Pons (tissue), 1 donor: ENCODE measurements at places on chromosomes 3 and 15.

- no peak for DNase-seq
Observed at GRCh38 chr15:41794081-41794480, 19.8 kb downstream of the MAPKBP1 start.

DNA sequence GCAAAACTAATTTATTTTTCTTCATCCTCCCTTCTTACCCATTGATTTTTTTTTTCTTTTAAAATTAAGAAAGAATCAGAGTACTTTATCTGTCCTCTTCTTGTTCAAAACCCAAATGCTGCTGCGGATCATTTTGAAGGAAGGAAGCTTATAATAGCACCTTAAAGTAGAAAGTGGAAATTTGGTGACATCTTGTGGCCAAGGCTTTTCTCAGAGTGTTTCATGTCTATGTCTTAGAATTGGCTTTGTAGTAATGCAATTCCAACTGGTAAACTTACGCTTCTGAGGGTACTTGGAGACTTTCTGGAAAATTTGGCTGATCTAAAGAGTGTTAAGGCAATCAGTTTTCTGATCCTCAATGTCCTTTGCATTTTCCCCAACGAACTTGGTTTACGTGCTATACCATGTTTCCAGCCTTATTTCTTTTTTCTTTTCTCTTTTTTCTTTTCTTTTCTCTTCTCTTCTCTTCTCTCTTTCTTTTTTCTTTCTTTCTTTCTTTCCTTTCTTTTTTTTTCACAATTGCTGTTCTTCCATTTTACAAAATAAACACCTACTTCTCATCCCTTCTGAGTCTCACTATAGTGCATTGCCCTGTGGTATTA is 30.7 kb downstream of the C3orf38 start:
- peak; percentile 58 for DNase-seq

GRCh38 chr3:168659015-168659414 is 563.3 kb upstream of the GOLIM4 start:
- DNase-seq: no peak

DNA sequence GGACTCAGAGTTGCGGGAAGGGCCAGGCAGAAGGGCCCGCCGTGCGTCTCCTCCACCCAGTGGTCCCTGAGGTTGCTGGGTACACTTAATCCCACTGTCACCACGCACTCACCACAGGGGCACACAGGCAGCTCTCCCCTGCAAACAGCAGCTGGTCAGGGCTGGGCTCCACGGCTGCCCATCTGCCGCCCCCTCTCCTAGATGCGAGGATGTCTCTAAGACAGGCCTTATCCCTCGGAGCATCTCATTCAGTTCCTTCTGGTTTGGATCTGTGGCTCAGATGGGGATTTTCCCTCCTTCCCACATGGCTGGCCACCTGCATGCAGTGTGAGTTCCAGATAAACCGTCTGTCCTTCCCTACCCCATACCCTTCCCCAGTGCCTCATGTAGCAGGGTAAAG is 26.3 kb downstream of the MRPS11 start:
- no peak for DNase-seq

DNA sequence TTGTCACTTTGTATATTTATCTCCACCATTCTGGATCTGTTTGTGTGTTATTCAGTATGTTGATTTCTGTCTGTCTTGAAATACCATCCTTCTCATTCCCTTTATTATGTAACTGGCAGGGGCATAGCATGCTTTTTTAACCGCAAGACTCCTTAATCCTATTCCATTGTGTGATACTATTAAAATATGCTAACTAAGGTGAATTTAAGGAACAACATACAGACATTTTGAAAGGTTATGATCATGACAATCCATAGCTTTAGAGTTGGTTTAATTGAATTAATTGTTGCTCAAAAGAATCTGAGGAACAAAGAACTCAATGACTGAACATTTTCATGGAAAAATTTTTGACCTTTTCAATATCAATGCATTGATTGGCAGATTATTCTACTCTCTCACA is 677.3 kb upstream of the ROBO1 start:
- DNase-seq: no peak

DNA sequence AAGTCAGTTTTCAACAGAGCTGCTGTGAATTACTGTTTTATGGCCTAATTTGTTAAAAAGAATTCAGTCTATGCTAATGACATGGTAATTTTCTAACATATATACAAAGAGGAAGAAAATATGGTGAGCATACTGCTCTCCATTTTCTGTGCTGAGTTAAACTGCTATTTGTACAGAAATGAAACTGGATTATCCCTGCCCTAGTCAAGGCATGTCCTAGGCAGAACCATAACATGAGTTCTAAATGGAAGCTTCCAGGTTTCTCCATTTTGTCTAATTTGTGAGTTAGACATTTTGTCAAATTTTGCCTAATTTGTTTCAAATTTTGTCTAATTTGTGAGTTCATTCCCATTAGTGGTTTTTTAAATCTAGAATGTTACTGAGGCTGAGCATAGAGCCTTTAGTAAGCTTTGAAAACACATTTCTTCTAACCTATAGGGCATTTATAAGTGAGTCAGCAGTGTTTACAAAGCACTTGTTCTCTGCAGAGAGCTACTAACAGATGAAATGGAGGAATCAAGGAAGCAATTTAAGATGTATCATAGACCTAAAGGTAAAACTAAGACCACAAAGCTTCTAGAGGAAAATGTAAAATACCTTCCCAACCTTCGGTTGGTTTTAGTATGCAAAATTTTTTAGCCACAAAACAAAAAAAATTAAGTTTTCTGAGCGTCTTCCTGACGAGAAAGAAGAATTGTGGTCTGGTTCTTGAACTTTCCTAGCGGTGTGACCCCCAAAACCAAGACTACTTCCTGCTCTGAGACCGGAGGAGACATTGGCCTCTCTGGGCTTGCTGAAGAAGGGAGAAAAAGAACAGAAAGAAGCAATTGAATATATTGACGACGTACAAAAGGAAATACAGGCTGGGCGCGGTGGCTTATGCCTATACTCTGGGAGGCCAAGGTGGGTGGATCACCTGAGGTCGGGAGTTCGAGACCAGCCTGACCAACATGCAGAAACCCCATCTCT is 9.8 kb downstream of the P2RY14 start:
- DNase-seq: no peak

DNA sequence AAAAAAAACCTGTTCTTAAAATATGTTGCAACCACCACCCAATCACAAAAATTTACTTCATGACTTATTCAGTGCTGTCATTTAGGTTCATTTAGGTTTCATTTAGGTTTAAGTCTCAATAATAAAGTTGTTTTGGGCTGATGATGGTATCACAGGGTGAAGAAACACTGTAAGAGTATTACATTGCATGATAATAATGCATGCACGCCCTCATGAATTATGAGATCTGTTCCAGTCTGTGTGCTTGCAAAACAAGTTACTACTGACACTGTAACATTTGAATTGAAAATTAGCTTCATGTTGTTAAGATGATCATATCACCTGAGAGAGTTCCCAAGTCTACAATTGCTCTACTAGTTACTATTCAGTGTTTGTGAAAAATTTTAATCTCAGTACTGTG is at the start of gene AADACL2:
Gene AADACL2 (plus strand): TSS at position 315 of the 400 bp plus-strand sequence. CDS start 109 bp downstream, outside the sequence.
- no peak for DNase-seq

- no peak for DNase-seq
Observed at GRCh38 chr3:63353383-63353782, 75.3 kb downstream of the SYNPR start.

- DNase-seq: no peak
Observed at GRCh38 chr15:28942046-28942445, 56.3 kb downstream of the APBA2 start.

DNA sequence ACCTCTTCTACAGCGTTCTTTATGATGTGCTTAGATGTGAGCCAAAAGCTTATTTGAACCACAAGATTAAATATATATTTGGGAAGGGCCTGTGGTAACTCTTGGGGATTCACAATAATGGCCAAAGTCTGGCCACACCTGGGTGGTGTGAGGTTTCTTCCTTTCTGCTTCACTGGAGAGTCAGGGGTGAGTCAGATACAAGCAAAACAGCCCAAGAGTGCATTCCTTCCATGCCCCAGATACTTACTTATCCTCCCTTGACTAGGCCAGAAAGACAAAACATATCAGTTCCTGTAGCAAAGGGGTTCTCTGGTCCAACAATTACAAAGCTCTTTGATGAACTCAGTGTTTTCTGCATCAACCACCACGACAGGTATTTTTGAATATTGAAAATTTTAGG is 941 bp downstream of the ZBED2 start:
- no peak for DNase-seq

- peak; percentile 14 for DNase-seq
Observed at GRCh38 chr3:87771337-87772192, 287.2 kb downstream of the CGGBP1 start.

GRCh38 chr3:188955919-188956318 is 215.9 kb upstream of the TPRG1 start:
- no peak for DNase-seq

GRCh38 chr3:120428924-120429323 is 21.9 kb downstream of the FSTL1 start:
- no peak for DNase-seq

- DNase-seq: no peak
Observed at GRCh38 chr3:122936986-122937385, 90.6 kb downstream of the SEMA5B start.

- DNase-seq: no peak
Observed at GRCh38 chr3:119716998-119717397, 14.2 kb downstream of the CFAP91 start.

DNA sequence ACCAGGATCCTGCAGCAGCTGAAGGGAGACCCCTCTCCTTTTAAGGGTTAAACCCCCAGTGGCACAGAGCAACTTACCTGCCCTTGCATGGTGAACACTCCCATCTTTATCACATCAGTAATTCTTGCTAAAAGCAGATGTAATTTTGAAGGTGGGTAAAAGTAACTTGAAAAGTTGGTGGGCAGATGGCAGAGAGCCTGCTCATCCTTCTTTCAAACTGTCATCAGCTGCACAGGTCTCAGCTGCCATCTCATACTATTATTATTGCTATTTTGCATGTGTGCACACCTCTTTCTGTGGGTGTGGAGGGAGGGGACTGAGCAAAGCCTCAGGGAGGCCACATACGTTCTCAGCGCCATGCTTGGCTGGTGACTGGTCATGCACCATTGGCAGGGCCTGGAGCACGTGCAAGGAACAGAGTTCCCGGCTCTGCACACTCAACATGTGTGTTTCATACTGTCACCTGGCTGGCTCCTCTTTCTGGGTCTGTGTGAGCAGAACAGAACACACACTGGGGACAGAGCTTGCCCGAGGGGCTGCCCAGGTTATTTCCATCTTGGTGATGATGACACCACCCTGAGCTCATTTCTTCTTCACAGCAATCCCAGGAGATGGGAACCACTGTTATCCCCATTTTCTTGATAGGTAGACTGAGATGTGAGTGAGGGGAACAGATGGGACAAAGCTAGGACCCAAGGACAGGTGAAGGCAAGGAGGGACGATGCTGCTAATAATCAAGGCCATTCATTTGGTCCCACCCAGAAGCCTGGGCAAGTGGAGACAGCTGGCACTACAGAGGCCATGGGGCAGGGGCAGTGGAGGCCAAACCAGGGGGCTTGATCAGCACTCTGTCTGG is 95.8 kb upstream of the KLF13 start:
- DNase-seq: no peak

GRCh38 chr3:45021524-45022297 is 4.4 kb upstream of the CLEC3B start:
- no peak for DNase-seq

DNA sequence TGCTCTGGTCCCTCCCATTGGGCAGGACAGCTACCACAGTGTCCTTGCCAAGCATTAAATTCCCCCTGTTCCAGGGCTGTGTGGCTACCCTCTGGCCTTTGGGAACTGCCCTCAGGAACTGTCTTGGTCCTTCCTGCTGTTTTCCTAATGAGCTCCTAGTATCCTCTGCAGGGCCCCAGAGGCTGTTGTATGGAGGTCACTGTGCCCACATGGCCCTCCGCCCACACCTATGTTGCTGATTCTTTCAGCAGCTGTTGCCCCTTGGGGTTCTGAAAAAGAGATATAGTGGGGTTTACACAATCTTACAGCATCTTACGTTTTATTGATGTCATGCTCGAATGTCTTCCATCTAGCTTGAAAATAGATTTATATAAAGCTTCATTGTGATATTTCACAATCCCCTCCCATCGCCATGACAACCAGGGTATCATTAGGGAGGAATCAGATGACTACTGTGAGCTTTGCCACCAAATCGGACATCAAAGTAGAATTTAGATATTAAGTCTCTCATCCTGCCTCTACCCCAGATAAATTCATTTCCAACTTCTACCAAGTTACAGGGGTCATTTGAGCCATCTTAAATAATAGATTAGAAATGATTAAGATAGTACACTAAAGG is 97.1 kb upstream of the NR2E3 start:
- DNase-seq: no peak

DNA sequence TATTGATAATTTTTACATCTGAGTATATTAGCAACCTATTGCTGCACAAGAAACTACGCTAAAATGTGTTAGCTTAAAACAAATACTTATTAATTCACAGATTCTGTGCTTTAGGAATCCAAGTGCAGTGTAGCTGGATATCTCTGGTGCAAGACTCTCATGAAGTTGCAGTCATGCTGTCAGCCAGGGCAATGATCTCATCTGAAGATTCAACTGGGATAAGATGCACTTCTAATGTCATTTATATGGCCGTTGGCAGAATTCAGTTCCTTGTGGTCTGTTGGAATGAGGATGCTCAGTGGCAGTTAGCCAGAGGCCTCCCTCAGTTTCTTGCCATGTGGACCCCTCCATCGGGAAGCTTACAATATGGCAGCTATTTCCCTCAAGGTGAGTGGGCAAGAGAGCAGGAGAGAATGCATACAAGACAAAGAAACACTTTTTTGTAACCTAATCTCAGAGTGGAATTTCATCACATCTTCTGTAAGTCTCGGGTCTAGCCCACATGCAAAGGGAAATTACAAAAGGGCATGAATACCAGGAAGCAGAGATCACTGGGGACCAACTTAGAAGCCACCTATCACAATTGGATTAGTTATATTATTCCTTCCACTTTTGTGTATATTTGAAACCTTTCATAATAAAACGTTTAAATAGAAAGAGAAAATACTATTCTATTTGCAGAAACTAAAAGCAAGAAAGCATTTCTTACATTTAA is 61.6 kb downstream of the DPH6 start:
- no peak for DNase-seq

DNA sequence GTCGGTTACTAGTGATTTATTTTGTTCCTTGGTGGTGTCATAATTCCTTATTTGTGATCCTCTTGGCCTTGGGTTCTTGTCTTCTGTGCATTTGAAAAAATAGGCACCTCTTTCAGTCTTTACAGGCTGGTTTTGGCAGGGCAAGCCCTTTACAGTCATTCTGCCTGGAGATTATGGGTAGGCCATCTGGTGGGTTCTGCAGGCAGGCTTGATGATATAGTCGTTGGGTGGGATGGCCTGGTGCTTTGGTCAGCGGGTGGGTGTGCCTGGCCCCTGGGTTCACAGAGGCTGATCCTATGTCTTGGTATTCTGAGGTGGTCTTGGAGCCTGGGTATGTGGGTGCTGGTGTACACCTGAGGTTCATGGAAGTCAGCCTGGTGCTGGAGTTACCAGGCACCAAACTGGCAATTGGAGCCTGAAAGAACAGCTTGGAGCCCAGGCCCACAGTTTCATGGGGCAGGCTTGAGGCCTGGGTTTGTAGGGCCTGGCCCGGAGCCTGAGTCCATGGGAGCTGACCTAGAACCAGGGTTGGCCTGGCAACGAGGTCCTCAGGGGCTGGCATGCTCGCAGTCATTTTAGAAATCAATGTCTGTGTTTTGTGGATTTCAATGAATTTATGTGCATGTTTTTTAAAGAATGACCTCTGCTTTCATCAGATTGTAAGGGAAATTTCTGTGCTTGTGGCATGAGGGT is 63.3 kb downstream of the DOCK3 start:
- DNase-seq: no peak
